ENCODE measurements at places on chromosomes 5 and 9. TPM values are rescaled to one million over a fixed set of nuclear protein-coding genes. Genes with fewer than 3 reads are reported as not detected.
A peak's percentile ranks its signal among the peaks of the same experiment; 100 is the strongest.

Gene FAM151B
- total RNA-seq = 5.2 TPM

Gene PCDHGB3
- 10.2 TPM for total RNA-seq

Gene LHX3
- not detected for total RNA-seq

Gene SLC6A18
- total RNA-seq = not detected

Gene FRMD3
- 14.1 TPM for total RNA-seq

Gene ADRA1B
- 2.9 TPM for total RNA-seq

- no peak for DNase-seq
These were observed 53.8 kb upstream of the RXRA start for GRCh38 chr9:134272302-134273023.

DNA sequence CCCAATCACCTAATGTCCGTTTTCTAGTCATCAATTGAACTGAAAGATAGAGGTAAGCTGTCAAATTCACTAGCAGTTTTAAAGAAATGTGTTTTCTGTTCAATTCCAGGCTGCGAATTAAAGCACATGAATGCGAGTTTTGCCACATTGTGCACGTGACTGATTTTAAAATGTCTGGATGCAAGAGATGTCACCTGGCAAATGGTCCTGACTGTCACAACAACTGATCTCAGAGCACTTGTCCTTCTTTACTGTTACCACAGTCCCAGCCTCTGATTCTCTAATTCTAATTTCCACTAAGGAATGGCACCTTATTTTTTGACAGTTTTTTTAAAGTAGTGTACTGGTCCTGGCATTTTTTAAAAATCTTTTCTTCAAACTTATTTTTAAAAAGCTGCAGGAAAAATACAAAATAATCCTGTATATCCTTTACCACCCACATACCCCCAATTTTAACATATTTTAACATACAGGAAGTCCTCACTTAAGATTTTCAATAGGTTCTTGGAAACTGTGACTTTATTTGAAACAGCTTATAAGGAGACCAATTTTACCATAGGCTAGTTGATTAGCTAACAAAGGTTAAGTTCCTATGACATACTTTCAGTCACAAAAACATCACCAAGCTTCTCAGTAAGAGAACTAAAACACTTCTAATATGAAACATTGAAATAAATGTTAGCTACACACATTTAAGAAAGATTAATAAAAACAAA, 1364.3 kb downstream of the EFNA5 start:
- no peak for DNase-seq

DNA sequence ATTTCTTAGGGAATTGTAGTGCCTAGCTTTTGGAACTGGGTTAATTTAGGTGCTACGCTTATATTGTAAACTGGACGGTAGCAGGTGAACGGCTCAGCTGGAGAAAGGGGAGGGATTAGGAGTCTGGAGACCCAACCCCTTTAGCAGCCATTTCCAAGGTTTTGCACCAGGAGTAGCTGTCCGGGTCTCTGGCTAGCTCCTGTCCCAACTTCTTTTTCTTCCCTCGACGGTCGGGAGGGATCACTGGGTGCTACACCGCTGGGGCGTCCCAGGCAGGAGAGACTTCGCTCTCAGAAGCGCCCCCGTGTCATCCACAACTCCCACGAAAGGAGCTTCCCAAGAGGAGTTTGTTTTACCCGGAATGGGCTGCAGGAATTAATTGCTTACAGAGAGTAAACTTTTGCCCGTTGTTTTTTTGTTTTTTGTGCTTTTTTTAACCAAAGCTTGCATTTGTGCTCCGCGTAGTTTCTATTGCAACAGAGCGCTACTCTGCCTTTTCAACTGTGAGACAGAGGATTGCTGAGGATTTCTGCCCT, 1640.9 kb upstream of the C9orf72 start:
- no peak for DNase-seq

DNA sequence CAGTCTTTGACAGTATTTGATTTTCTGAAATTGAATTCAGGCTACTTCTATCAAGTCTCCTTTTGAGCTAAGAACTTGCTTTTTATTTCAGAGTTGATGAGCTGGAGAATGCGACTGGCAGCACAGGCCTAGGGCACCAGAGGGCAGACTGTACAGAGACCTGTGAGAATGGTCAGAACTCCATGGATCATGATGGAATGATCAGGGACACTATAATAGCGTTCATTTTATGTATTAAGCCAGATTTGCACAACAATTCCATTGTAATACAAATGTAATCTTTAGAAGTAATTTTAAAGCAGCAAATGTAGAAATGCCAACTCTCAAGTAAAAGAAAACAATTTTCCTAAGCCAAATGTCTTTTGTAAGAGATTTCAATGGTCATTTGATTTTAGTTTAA, 902.4 kb downstream of the NR2F1-AS1 start:
- no peak for DNase-seq

DNA sequence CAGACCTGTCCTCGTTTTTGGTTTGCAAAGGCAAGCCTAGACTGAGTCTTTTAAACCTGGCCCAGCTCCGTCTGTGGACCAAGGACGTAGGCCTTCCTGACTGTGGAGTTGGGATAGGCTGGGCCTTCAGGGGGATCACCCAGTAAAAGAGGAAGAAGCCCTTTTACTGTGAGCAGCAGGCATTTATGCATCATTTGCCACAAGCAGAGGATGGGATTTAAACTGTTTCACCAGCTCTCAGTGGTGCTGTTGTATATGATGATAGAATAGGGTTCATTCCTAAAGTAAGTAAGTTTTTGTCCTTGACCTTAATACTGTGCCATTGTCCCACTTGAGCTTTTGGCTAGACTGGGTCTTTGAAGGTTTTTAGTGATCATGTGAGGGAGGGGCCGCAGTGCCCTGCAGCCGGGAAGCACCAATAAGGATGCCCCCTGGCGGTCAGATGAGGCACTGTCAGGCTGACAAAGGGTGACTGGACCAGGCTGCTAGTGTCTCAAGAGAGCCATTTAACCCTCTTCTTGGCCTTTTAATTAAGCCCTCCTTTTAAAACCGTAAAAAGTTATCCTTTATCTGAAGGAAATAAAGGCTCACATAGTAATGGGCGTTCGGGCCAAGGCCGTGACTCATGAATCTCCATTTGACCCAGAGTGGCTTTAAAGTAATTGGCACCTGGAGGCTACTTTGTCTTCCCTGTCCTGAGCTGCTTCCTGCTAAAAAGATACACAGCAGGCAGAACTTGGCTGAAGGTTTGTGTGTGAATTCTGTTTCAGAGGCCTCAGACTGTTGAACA, 74.0 kb downstream of the UBAP1 start:
- DNase-seq = peak; percentile 63

DNA sequence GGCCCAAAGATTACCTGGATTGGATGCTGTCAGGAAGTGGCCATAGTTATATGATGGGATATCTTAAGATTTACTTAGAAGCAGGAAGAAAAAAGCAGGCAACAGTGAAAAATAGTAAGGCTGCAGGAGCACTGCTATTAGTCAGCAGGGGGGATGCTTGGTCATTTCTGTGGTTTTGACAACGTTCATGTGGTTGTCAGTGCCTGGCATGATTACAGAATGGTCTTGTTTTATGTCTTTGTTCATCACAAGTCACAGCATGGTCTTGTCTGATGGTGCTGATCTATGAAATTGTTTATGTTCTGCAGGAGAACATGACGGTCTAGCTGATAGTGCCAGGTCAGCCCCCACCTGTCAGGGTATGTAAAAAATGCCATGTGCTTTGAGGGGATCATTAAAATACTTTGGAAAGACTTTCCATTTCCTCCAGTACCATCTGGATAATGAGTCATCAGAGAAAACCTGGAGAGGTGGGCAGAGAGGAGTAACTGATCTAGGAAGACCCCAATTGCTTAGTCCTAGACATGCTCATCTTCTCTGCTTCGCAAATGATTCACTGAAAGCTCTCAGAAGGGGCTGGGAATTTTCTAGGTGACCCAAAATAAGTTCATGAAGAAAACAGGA, 48.5 kb downstream of the PLGRKT start:
- no peak for DNase-seq

DNA sequence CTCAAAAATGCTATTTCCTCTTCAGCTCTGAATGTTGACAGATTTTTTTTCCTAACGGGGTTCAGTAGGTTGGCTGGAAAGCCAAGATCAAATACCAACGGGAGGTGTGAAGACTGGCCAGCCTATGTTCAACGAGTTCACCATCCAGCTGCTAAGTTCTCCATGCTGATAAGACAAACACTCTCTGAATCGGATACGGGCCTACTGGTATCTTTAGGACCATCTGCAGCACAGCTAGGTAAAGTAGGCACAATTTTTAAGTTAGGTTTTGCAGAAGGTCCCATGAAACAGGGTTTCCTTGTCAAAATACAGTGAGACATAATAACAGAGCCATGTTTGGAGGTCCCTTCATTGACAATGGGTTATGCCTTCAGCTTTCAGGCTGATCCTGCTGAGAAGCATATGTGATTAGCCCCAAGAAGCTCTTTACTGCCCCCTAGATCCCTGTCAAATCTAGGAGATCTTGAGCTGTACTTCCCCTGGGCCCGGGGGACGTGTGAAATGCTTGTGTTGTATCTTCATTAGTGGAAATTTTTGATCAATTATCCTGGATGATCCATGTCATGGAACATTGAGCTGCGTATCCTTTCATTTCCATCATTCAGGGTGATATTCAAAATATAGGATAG, 60.6 kb downstream of the PGM5 start:
- no peak for DNase-seq

GRCh38 chr5:98992552-98992951, 63.7 kb upstream of the CHD1 start:
- DNase-seq = no peak

- DNase-seq = peak; percentile 93
These were observed 7.3 kb upstream of the CTSV start for GRCh38 chr9:97046228-97046627.

- DNase-seq = no peak
These were observed 12.4 kb upstream of the SHC3 start for GRCh38 chr9:89191004-89191403.

- no peak for DNase-seq
These were observed 54.4 kb downstream of the GNAQ start for GRCh38 chr9:77977210-77977611.

GRCh38 chr9:99820685-99821395, 845 bp upstream of the NR4A3 start:
- DNase-seq = peak; percentile 55

- peak; percentile 29 for DNase-seq
These were observed 668 bp downstream of the ETF1 start for GRCh38 chr5:138542180-138542955.

DNA sequence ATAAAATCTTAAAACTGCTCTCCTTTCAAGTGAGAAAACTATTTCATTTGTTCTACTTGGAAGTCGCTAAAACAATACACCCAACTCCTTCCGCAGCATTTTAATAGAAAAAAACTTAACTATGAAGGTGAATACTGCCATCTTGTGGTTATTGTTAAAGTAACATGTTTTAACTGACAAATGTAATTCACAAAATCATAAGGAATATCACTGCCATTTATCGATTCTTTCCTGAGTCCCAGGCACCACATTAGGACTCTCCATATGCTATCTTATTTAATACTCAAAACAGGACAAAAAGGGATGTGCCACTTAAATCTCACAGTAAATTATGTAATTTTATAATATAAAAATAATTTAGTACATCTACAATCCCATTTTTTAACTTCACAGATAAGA, 130.5 kb upstream of the ITGA1 start:
- no peak for DNase-seq

GRCh38 chr5:5044247-5044840, 95.8 kb upstream of the ADAMTS16 start:
- no peak for DNase-seq
